GM12891 (cell line): ENCODE measurements at places on chromosomes 4 and X.

DNA sequence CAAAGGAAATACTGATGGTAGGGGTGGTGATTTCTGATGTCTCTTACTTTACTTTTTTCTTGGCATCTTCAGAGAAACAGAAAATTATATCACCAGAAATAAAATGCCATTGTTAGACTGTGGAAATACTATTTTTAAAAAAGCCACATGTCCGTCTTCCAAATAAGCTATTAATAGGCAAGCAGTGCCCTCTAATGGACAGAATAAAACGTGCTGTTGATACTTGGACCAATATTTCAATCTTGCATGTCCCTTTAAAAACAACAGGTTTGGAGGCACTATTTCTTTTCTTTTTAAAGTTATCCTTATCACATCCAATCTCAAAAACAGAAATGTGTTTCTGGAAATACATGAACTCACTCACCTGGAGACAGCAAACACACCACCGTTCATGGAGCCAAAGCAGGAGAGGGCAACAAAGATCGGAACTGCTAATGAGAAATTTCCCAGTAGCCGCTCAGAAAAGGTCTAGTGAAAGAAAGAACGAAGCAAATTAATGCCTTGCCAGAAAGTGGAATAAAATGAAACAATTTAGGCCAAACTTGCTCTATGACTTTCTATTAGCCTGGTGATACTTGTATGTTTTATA lies 59.2 kb downstream of the SLC7A11 start:
- DNase-seq, result no peak

DNA sequence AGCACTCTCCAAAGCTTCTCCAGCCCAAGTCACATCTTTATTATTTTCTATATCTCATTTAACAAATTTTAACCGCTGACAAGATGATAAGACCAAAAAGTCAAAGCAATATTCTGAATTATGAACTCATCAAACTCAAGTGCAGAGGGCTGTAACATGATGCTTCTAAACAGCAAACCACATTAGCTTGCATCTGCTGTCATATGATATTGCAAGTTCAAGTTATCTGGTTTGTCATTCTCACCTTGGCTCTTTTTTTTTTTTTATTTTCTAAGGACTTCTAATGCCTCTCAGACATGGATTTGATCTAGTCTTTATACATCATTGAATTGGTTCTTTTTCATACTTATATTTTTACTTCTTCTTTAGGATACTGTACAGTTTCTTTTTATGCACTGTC lies 93.4 kb downstream of the SLC10A7 start:
- DNase-seq, result no peak

DNA sequence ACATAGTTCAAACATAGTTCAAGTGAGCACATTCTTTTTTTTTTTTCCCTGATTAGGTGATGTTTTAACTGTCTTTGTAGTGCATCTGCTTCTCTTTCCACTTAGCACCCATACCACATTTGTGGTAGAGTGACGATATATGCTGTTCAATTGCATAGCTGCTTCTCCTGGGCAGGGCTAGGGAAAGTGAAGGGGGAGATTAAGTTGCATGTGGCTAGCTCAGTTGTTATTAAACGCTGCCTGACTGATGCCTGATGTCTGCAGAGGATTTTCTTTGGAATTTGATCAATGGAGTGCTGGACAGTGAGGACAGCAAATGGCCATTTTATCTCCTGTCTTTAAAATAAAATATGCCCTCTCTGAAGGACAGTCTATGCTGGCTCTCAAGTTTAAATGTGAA lies 63.7 kb downstream of the ANK2 start:
- no peak for DNase-seq

DNA sequence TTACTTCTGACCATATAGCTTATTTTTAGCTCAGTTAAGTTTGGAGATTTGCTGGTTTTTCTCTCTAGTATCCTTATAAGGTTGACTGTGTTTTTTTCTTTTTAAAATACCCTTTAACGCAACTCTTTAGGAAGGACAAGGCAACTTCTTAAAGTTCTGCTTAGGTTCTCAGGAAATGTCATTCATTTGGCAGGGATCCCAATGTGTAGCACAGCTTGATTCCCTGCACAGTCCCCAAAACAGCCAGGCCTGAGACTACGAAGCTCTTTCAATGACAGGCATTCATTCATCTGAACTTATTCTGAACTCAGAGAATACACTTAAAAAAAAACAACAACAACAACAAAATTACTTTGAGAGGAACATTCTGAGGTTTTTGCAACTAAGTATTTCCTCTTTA lies 1765.8 kb downstream of the PCDH7 start:
- DNase-seq, result no peak

- DNase-seq, result no peak
These were observed 2.8 kb upstream of the TENM3 start for GRCh38 chr4:182240161-182241130.

DNA sequence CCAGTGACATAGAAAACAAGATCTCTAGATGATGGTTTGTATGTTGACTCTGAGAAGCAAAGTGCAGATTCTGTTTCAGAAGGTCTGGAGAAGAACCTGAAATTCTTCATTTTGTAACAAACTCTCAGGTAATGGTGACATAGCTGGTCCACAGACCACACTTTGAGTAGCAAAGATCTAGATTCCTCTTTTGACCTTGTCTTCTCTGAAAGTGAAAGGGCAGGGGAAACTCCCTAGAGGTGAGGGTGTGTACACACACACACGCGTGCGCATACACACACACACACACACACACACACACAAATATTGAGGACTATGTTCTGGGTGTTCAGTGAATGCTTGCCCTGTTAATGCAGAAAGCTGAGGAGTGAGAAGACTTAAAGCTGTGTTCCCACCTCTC lies 110.1 kb downstream of the NHSL2 start:
- peak; percentile 9 for DNase-seq

- no peak for DNase-seq
These were observed 145.5 kb downstream of the SHOX start for GRCh38 chrX:776061-776460.

GRCh38 chr4:109462297-109462696 lies 28.7 kb downstream of the SEC24B start:
- DNase-seq, result no peak

- no peak for DNase-seq
These were observed 106.0 kb downstream of the GPR143 start for GRCh38 chrX:9659571-9660195.

- DNase-seq, result no peak
These were observed 372.9 kb downstream of the KLHL13 start for GRCh38 chrX:117743469-117744251.
